ENCODE measurements at places on chromosomes 5 and 9. TPM values are rescaled to one million over a fixed set of nuclear protein-coding genes. Genes with fewer than 3 reads are reported as not detected.

Gene FIBCD1
- 0.19 TPM for total RNA-seq

DNA sequence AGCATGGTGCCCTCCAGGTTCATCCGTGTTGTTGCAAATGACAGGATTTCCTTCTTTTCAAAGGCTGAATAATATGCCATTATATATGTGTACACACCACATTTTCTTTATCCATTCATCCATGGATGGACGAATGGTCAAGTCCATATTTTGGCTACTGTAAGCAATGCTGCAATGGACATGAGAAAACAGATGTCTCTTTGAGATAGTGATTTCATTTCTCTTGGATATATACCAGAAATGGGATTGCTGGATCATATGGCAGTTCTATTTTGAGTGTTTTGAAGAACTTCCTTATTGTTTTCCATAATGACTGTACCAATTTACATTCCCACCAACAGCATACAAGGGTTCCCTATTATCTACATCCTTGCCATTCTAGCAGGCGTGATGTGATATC is 67.9 kb downstream of the TEK start:
- H3K27ac ChIP-seq, result no peak overlapping the region
- H3K4me3 ChIP-seq, result no peak overlapping the region
- DNase-seq, result no peak

DNA sequence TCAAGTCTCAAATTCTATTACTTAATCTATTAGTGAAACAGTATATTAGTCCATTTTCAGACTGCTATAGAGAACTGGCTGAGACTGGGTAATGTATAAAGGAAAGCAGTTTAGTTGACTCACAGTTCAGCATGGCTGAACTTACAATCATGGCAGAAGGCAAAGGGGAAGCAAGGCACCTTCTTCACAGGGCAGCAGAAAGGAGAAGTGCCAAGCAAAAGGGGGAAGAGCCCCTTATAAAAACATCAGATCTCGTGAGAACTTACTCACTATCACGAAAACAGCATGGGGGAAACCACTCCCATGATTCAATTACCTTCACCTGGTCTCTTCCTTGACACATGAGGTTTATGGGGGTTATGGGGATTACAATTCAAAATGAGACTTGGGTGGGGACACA is 67.9 kb upstream of the CHSY3 start:
- no peak overlapping the region for H3K27ac ChIP-seq
- H3K27me3 ChIP-seq, result peaks cover 13% of the 10 kb centered on the region
- H3K4me1 ChIP-seq, result no peaks in the 10 kb centered on the region
- DNase-seq, result no peak
- H3K36me3 ChIP-seq, result no peaks in the 10 kb centered on the region

Gene OR1Q1
- total RNA-seq, result not detected

- DNase-seq, result no peak
- no peak overlapping the region for H3K4me3 ChIP-seq
- no peaks in the 10 kb centered on the region for H3K27me3 ChIP-seq
- H3K36me3 ChIP-seq, result no peaks in the 10 kb centered on the region
Measured at GRCh38 chr9:128729302-128729701, 5.4 kb upstream of the ZDHHC12 start.

Gene SLC25A2
- 0.88 TPM for total RNA-seq

- H3K4me1 ChIP-seq, result no peaks in the 10 kb centered on the region
- peak; percentile 35 for DNase-seq
- no peak overlapping the region for H3K4me3 ChIP-seq
- H3K27ac ChIP-seq, result no peak overlapping the region
- no peaks in the 10 kb centered on the region for H3K36me3 ChIP-seq
- H3K27me3 ChIP-seq, result no peaks in the 10 kb centered on the region
Measured at GRCh38 chr5:145743396-145744061, 91.6 kb downstream of the PRELID2 start.

Gene RANBP17
- total RNA-seq, result not detected

DNA sequence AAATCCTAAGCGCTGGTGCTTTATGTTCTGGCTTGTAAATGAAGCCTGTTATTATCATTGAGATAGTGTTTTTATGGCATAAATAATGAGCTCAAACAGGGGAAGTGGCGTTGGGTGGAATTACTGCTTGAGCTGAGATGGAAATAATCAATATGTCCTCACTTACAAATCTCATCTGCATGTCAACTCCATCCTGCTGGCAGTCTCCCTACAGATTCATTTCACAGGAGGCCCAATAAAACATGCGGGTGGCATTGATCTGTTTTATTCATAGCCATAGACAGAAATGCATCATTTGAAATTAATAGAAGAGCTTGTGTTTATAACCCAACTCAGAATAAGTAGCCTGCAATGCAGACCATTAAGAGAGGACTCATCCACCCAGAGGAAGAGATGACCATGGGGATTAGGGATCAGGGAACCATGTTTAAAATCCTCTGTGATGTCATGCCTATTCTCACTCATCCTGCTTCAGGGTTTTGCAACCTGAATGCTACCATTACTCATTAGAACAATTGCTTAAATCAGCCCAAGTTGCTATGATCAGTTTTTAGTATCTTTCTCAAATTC is 680.4 kb downstream of the TLR4 start:
- no peak overlapping the region for H3K27ac ChIP-seq
- H3K27me3 ChIP-seq, result no peaks in the 10 kb centered on the region
- H3K4me1 ChIP-seq, result no peaks in the 10 kb centered on the region
- no peak for DNase-seq

Gene KCNIP1
- total RNA-seq, result 3.6 TPM

GRCh38 chr9:101652601-101653175 is 57.9 kb upstream of the PPP3R2 start:
- no peak overlapping the region for H3K27ac ChIP-seq
- no peak overlapping the region for H3K4me3 ChIP-seq
- no peak for DNase-seq
- no peaks in the 10 kb centered on the region for H3K4me1 ChIP-seq
- H3K36me3 ChIP-seq, result no peaks in the 10 kb centered on the region

DNA sequence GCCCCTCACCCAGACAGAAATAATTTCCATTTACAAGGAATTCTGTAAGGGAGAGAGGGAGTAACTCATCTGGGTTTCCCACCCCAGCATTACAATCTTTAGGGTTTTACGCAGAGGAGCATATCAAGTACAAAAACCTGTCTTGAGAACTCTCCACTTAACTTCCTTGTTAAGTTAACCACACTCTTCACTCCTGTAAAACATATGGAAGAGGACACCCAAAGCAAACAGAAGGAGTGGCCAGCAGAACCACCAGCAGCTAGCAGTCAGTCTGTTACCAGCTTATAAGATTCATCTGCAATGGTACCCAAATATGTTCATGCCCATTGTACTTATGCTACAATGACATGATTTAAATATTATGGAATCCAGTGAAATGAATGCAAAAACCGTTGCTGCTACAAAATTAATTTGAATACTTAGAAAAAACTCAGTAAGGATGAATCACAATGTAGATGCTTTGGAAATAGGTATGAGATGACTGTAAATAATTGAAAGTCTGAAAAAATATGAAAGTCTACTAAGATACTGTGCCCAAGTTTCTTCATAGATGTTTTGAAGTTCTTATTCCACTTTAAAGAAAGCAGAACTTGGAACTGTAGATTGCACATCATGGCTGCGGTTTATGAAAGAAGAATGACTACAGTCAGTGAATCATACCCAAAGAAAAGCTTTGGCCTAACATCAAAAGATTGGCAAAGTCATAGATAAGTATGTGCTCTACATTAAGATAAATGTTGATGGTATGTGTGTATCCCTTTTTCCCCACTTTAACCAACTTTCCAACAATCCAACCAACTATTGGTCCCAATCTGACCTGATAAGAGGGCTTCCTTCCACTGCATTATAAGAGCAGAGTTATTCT is 233.6 kb downstream of the ACTL7B start:
- no peaks in the 10 kb centered on the region for H3K27me3 ChIP-seq
- H3K4me1 ChIP-seq, result no peaks in the 10 kb centered on the region
- no peak for DNase-seq
- no peak overlapping the region for H3K4me3 ChIP-seq
- no peaks in the 10 kb centered on the region for H3K36me3 ChIP-seq

GRCh38 chr9:125999504-125999881 is 252.3 kb downstream of the PBX3 start:
- H3K27me3 ChIP-seq, result no peaks in the 10 kb centered on the region
- no peak for DNase-seq
- H3K4me3 ChIP-seq, result no peak overlapping the region
- H3K4me1 ChIP-seq, result no peaks in the 10 kb centered on the region
- H3K36me3 ChIP-seq, result no peaks in the 10 kb centered on the region

Gene PCDHA6
- 12.7 TPM for total RNA-seq

GRCh38 chr5:140039561-140039960 is 3.5 kb downstream of the NRG2 start:
- no peak for DNase-seq
- H3K27me3 ChIP-seq, result peaks cover 91% of the 10 kb centered on the region
- peaks cover 13% of the 10 kb centered on the region for H3K4me1 ChIP-seq

- no peak overlapping the region for H3K4me3 ChIP-seq
- H3K4me1 ChIP-seq, result no peaks in the 10 kb centered on the region
- H3K36me3 ChIP-seq, result no peaks in the 10 kb centered on the region
- no peaks in the 10 kb centered on the region for H3K27me3 ChIP-seq
- H3K27ac ChIP-seq, result no peak overlapping the region
Measured at GRCh38 chr9:85310573-85310972, 431.2 kb downstream of the AGTPBP1 start.

Gene PCDHB3
- 2.6 TPM for total RNA-seq

GRCh38 chr9:35114840-35115628 is 628 bp downstream of the ATOSB start:
- peak; percentile 58 for DNase-seq
- H3K36me3 ChIP-seq, result no peaks in the 10 kb centered on the region
- peaks cover 37% of the 10 kb centered on the region for H3K4me1 ChIP-seq
- H3K4me3 ChIP-seq, result peak overlapping the region; percentile 53
